Midbrain (tissue), 1 donor: ENCODE measurements at places on chromosomes 4 and X.

DNA sequence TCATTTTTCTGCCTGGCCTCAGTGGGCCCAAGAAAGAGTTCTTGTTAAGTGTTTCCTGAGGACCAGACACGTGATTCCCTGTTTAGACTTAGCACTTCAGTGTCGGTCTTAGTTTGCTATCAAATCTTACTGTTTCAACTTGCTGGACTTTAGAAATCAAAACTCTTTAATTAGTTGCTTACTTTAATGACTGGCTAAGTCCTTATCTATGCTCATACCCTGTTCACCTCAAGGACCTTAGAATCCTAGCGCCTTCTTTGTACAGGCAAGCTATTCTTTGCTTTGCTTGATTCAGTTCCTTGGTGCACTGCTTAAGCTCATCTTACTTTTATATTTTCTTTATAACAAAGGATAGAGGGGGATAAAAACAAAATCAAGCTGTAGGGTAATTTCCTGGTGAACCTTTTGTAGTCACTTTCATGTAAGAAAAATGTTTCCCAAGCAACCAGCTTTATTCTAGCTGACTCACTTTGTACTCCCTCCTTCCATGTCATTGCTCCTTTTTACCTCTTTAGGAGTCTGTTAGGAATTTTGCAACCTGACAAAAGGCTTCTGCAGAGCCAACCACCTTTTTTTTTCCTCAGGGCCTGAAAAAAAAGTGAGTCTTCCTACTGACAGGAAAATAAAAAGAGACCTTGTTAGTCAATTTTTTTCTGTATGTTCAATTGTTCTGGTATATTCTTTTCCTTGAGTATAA lies 14.7 kb downstream of the WDR44 start:
- no peak for DNase-seq

DNA sequence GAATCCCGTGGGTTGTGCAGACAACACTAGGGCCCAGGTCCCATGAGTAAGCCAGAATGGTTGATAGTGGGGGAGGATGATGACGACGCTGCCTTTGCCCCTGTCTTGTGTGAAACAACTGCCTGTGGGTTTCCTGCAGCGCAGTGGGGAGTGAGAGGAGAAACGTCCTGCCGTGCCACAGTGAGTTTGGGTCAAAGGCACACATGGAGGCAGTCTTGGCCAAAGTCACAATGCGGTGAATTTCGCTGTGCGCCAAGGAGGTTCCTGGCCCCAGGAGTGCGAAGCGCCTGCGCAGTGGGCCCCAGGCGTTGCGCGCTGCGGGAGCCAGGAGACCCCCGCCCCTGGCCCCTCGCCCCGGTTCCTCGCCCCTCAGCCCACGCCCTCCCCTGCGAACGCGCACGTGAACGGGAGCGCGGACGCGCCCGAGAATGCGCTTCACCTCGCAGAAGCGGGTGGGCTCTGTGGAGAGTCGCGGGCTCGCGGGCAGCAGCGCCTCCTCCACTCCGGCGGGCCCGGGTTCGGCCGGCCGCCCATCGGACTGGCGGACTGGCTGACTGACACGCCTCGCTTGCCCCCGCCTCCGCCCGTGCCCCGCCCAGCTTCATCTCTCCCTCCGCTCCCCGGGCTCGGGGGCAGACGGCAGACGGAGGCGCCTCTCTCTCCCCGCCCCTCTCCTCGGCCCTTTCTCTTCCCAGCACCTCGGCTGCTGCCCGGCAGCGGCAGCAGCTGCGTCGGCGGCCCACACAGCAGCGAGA lies at the start of gene NUDT10:
NUDT10 (plus strand) TSS at position 635 of the 755 bp plus-strand sequence. CDS start 144 bp downstream, outside the sequence.
- peak; percentile 32 for DNase-seq

DNA sequence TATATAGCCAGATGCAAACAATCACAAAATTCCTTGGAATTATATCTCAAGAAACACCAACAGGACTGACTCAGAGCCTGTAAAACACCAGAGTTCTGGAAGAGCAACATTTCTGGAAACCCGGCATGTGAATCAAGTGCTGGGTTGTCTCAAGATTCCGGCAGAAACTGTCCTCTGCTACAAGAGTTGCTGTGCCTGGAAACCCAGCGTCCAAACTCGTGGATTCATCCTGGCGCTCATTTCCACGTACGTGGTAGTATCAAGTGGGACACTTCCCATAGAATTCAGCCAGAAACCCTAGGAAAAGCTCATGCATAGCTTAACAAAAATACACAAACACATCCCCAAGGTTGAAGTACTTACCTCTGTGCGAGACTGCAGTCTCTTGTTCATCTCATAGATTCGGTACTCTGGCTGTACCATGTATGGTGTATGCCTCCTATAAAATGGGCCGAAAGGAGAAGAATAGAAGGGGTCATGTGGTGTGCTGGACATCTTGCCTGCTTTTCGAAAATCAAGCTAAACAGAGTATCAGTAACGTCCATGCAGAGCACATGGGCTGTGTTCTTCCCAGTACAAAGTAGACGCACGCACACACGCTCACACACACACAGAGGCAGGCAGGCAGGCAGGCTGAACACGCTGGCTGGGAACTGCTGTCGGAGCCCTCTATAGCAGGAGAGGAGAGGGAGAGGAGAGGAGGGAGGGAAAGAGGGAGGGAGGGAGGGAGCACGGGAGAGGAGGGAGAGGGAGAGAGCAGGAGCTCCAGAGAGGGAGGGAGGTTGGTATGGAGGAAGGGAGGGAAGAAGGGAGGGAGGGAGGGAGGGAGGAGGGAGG lies at the start of gene LDB2:
LDB2 (minus strand) TSS at position 655 of the 837 bp plus-strand sequence.
- peak; percentile 53 for DNase-seq

DNA sequence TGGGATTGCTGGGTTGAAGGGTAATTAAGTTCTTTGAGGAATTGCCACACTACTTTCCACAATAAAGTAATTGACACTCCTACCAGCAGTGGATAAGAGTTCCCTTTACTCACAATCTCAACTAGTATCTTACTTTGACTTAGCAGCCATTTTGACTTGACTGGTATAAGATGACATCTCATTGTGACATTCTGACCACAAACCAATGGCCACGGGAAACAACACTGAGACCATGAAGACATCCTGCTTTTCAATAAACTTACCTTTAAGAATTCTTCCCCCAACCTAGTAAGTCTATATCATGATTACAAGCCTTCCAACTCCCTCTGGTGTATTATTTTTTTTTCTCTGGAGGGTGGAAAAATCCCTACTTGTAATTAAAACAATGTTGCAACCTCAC lies 66.9 kb upstream of the WDR1 start:
- DNase-seq, result no peak

- DNase-seq, result no peak
These were observed 43.3 kb upstream of the FGF13 start for GRCh38 chrX:138754861-138755260.

- DNase-seq, result no peak
These were observed 29.7 kb upstream of the ADH6 start for GRCh38 chr4:99248714-99249113.

- DNase-seq, result no peak
These were observed 29.0 kb downstream of the NKX3-2 start for GRCh38 chr4:13515268-13515667.

GRCh38 chrX:74160358-74160757 lies 143.6 kb upstream of the ZCCHC13 start:
- no peak for DNase-seq
